ENCODE measurements at places on chromosomes 11 and 22.

- DNase-seq = no peak
Observed at GRCh38 chr11:69437001-69437875, 44.2 kb upstream of the LINC01488 start.

GRCh38 chr11:36443661-36444060 is 66.4 kb downstream of the TRAF6 start:
- DNase-seq = no peak

DNA sequence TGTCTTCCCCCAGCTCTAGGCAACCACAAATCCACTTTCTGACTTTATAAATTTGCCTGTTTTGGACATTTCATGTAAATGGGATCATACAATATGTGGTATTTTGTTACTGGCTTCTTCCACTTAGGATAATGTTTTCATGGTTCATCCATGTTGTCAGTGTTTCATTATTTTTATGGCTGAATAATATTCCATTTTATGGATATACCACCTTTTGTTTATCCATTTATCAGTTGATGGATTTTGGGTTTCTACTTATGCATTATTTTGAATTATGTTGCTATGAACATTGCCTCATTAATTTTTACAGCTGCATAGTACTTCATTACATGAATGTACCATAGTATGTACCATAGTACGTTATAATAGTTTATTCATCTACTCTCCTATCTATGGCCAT is 5.1 kb downstream of the CABIN1 start:
- no peak for DNase-seq

DNA sequence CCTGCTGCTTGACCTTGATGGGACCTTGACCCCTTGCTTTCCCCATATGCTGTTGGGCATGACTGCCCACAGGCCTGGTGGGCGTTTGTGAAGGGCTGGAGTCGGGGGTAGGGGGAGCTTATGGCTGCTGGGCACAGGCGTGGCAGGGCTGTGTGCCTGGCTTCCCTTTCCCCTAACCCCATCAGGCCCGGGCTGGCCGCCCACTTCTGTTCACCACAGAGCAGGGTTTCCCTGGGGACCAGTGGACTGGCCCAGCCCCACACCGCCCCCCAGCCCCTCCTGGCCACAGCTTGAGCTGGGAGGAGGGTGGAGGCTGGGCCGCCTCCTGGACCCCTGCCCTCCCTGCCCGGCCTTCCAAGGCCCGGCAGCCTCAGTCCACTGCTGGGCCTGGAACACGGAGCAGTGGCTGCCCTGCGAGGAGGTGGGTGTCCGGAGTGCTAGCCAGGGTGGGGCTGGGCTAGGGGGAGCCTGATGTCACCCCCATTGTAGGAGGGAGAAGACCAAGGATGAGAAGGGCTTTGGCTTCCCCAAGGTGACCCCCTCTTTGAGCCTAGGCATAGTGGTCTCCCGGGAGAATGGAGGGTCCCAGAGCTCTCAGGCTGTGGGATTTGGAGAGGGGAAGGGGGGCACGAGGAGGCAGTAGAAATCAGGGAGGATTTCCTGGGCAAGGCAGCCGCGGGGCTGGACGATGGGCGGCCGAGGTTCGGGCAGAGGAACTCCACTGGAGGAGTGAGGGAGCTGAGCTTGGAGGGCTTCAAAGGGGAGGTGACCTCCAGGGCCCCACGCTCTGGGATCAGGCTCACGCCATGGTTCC is at the start of gene AIFM3:
AIFM3 (plus strand) TSS at position 373 of the 814 bp plus-strand sequence. CDS start 690 bp downstream, outside the sequence.
- no peak for DNase-seq

GRCh38 chr11:113865873-113866272 is 9.5 kb downstream of the USP28 start:
- no peak for DNase-seq
